ENCODE measurements at places on chromosomes 1 and 21. TPM values are rescaled to one million over a fixed set of nuclear protein-coding genes. Genes with fewer than 3 reads are reported as not detected.

GRCh38 chr1:57797084-57797483 is 373.2 kb upstream of the DAB1 start:
- DNase-seq = no peak

- DNase-seq = no peak
Observed at GRCh38 chr1:68959461-68960030, 462.7 kb upstream of the DEPDC1 start.

DNA sequence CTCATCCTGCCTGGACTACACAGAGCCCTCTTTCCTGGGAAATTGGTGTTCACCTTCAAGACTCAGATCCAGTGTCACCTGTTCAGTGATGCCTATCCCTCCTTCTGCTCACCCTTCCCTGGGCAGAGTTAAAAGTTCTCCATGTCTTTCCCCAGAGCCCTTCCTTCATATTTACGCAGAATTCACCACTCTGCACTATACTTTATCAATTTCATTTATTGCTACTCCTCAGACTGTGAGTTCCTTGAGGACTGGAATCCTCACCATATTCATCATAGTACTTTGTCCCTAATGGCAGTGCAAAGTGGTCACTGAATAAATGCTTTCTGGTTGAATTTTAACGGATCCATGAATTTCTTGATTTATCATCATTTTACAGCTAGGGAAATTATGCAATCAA is 300.0 kb downstream of the CHRM3 start:
- no peak for DNase-seq

GRCh38 chr1:202576816-202577215 is 133.4 kb downstream of the SYT2 start:
- no peak for DNase-seq

The TCP10L gene
- total RNA-seq = not detected
